ENCODE measurements at places on chromosomes 3 and 15.

DNA sequence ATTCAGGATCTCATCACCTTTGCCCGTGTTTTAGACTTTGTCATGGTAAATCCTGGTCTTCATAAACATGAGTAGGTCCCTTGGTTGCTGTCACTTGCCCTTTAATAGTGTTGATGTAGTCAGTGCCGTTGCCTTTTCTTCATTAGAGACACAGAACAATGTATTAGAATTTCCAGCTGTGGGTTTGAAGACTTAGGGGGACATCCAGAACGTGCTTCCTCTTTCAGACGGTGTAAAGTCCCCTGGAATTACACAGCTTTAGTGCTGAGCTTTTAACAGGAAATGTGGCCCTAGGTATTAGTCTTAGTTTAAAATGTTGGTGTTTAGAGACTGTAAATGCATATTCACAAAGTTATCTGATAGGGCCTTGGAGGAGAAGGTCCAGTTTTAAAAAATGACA, 8.8 kb upstream of the LRCH3 start:
- DNase-seq: no peak

DNA sequence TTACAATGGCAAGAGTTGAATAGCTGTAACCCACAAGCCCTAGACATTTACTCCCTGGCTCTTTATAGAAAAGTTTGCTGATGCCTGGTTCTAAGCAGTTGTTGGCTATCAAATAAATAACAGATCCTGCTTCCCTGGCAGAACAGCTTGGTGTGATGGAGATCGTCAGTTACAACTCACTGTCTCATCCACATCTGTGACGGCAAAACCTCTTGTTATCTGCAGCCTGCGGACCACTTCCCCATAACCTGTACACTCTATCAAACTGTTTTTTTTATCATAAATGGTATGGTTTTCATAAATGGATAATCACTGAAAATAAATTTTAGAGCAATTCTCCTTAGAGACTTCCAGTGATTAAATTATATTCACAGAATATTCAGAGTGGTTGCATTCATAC, 14.1 kb downstream of the ZDHHC3 start:
- DNase-seq: no peak

DNA sequence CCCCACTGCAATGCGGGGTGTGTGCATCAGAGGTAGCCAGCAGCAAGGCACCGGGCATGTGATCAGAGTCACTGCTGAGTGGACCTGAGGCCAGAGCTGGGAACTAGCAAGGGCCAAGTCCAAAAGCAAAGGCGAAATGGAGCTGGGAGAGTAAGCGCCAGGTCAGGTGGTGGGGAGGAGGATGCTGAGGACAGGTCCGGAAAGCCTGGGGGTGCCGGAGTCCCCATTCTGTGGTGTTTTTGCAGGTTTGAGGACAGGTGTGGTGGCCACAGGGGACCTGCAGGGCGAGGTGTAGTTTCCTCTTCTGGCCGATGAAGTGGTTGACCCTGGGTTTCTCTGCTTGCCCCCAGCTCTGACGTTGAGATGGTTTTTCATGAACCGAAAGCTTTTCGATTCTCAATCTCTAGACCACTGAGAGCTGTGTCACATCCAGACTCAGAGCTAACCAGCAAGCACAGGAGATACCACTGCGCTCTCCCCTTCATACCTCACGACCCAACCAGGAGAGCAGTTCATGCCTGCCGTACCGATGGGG, 35.0 kb upstream of the HES1 start:
- no peak for DNase-seq

DNA sequence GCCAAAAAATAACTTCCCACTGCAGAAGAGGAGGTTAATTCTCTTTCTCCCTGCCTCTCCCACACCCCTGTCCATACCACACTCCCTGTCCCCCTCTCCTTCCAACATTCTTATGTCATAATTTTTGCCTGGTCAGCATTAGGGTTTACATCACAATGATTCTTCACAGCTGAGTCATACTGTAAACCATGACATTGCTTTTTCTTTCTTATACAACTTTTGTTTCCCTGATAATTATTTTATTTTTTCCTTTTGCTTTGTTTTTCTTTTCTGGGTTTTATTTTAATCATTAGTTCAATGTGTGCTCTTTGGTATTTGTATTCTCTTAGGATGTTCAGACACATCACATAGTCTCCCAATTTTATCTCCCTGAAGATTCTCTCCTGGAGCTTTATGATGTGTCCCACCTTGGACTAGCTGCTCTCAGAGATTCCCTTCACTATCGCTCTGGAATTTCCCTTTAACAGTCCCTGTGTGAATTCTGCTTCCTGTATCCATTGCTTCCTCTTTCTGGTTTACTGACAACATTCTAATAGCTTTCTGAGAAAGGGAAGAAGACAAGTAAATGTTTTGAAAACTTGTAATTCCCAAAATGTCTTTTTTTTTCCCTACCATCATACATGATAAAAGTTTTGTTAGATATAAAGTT, 70.7 kb downstream of the SOX2 start:
- no peak for DNase-seq

DNA sequence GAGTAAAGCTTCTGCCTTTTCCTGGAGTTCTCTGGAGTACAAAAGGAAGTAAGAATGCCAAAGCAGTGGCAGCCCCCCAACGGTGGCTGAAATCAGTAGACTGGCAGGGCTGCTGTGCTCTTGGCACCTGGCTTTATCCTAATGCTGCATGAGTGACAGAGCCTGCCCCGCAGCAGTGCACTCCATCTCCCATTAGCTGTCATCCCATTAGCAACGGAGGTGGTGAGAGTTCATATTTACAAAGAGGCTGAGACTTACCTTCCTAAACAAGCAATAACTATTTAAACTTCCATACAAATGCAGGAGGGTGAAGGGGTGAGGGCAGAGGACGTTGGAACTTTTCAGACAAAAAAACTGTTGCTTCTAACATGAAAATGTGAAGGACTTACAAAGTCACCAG, 51.9 kb downstream of the SERPINI1 start:
- no peak for DNase-seq

DNA sequence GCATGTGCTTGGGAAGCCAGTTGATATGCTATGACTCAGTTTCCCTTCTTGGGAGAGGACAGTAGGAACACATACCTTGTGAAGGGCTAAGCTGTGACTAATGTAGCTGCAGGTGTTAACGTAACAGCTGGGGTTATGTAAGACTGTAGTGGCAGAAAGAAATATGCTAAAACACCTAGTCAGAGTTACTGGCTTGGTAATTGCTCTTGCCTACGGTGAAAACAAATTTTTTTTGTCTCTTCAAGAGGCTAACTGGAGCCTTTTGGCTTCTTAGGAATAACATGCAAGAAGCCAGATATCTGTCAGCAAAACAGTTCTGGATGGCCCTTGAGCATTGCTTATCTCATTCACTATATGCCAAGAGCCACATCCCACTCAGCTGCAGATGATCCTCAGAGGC, 1.4 kb downstream of the MAPKBP1 start:
- no peak for DNase-seq

GRCh38 chr15:48332642-48333034, 1.4 kb downstream of the DUT start:
- DNase-seq: no peak

GRCh38 chr3:188557235-188557634, 403.3 kb downstream of the LPP start:
- DNase-seq: no peak

GRCh38 chr15:62517541-62517940, 352.5 kb upstream of the C2CD4B start:
- no peak for DNase-seq

GRCh38 chr3:129259612-129260477, 10.4 kb downstream of the COPG1 start:
- DNase-seq: no peak

DNA sequence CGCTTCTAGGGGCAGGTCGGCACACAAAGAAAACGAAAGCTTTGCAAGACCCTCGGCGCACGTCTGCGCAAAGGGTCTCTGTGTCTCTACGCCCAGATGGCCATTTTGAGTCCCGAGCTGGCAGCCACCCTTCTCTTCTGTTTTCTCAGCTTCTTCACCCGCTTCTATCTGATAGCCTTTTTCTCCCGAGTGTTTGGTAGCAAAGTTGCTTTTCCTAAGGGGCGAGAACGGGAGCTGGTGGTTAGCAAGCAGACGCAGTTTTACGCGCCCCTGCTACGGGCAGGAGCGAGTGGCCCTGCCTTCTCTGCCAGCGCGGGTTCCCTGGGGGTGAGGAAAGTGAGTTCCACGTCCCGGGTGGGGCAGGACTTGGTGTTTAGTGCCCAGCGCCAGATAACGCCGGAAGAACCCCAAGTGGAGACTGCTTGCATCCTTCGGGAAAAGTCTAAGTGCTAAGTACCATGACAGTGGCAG, 2.9 kb upstream of the MKRN2 start:
- no peak for DNase-seq

DNA sequence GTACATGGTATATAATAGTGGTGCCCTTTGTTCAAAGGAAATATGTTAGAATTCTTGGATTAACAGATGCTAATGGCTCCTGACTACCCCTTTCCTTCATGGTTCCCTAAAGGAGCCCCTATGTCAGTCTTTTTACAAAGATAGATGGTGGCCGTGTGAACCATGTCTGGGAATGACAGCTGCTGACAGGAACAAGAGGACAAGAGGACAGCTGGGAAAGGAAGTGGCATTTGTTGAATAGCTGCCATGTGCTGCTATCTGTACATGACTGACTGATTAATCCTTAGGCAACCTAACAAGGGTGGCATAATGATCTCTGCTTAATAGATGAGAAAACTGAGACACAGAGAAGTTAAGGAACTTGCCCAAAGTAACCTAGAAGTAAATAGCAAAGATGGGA, 321.7 kb downstream of the ZNF621 start:
- no peak for DNase-seq

- no peak for DNase-seq
Observed at GRCh38 chr3:62098646-62099365, 274.5 kb downstream of the FEZF2 start.

GRCh38 chr15:41948490-41948889, 23.9 kb downstream of the EHD4 start:
- DNase-seq: no peak

DNA sequence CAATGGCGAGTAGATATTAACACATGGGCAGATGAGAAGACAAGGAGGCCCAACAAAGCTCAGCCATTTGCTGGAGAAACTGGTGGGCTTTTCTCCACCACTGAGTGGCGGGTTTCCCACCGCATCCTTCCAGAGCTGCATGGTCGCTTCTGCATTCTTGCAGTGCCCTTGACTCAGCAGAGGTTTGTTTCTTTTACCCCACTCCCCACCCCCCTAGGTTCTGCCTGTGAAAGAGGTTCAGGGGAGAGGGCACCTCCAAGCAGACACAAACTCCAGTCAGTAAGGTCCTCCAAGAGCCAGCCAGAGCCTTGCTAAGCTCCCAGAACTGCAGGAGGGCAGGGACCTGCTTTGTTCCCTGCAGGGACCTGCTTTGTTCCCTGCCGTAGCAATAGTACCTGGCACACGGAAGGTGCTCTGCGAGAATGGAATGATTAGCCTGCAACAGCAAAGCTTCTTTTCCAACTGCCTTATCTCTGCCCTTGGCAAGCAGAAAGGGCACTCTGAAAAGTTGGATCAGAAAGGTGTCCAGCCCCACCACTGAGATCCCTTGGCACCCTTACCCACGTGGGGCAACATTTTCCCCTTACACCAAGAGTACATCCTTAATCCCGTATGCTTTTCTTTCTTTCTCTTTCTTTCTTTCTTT, 1.4 kb downstream of the PAQR5 start:
- no peak for DNase-seq

DNA sequence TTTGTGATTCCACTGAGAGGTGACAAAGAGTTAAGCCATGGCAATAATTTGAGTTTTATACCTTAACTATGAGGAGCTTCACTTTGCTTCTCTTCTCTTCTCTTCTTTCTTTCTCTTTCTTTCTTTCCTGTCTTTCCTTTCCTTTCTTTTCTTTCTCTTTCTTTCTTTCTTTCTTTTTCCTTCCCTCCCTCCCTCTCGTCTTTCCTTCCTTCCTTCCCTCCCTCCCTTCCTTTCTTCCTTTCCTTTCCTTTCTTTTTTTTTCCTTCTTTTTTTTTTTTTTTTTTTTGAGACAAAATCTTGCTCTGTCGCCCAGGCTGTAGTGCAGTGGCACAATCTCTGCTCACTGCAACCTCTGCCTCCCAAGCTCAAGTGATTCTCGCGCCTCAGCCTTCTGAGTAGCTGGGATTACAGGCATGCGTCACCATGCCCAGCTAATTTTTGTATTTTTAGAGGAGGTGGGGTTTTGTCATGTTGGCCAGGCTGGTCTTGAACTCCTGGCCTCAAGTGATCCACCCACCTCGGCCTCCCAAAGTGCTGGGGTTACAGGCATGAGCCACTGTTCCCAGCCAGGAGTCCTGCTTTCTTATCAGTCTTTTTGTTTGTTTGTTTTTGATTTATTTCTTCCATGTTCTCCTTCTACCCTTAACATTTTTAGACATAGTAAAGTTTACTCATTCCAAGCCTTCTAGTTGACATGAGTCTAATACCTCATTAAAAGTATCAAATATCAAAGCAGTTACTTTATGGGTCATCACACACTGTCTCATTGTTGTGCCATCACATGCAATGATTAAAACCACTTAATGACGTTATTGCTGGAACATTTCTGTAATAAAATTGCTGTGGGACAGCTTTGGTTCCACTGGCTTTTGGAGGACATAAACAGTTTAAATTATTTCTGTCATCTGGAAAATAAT, 29.9 kb downstream of the SLC49A4 start:
- DNase-seq: no peak

DNA sequence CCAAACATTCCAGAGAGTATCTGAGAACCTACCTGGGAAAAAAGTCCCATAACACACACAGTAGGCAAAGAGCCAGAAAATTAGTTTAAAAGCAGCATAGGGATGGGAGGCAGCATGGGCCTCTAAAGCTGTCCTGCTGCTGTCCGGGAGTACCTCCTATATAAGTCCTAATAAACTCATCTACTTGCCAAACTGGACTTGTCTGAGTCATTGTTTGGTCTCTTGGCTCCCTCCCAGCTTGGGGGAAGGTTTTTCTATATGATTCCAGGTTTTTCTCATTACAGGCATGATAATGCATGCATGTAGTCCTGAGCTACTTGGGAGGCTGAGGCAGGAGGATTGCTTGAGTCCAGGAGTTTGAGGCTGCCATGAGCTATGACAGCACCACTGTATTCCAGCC, 17.5 kb upstream of the HACD2 start:
- DNase-seq: no peak

- DNase-seq: no peak
Observed at GRCh38 chr15:54884312-54884711, 312.4 kb downstream of the RSL24D1 start.

GRCh38 chr15:99863550-99864198, 130.4 kb upstream of the LYSMD4 start:
- DNase-seq: no peak

GRCh38 chr15:19973718-19974117, 567.9 kb downstream of the GOLGA6L6 start:
- DNase-seq: no peak

GRCh38 chr3:101387351-101387750, 67.0 kb upstream of the IMPG2 start:
- no peak for DNase-seq

- no peak for DNase-seq
Observed at GRCh38 chr3:113499081-113499480, 15.9 kb downstream of the SPICE1 start.

GRCh38 chr3:107412376-107412775, 35.1 kb downstream of the CCDC54 start:
- DNase-seq: no peak

GRCh38 chr3:114563720-114564119, 269.9 kb downstream of the TIGIT start:
- no peak for DNase-seq
